Stimulated activated CD4-positive, alpha-beta T cell treated with anti-CD3 and anti-CD28 coated beads, Interleukin-1b, Interleukin-23, amount 100 ng/mL, for 1 hour (primary cell): ENCODE measurements at places on chromosomes 4 and X.

- DNase-seq, result no peak
These were observed 172.1 kb upstream of the MAGEE2 start for GRCh38 chrX:75957107-75957610.

DNA sequence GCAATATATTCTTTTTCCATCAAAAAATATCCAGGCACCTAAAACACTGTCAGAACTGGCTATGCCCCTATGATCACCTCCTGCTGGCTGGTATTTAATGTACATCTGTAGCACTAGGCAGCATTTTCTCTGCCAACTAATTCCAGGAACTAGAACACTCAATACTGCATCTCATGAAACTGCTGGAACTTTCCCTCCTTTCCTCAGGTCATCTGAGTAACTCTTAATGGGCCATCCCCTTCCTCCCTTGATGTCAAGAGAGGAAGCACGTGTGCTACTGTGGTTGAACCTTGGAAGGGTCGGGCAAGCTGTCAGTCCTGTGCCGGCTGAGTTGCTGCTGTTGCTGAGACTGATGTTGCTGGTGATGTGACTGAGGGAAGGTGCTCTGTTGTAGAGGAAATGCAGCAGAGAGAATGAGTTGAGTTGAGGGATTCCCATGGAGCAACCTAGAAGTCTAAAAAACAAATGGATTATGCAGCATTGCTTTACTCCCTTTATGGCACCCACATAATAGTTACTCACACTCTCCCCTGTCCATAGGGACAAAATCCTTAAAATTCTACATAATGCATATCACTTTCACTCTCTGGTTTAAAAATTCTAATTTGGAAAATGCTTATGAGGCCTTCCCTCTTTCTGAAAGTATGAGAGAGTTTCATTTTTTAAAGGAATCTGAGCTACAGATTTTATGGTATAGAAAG lies 39.5 kb downstream of the TMEM165 start:
- no peak for DNase-seq

DNA sequence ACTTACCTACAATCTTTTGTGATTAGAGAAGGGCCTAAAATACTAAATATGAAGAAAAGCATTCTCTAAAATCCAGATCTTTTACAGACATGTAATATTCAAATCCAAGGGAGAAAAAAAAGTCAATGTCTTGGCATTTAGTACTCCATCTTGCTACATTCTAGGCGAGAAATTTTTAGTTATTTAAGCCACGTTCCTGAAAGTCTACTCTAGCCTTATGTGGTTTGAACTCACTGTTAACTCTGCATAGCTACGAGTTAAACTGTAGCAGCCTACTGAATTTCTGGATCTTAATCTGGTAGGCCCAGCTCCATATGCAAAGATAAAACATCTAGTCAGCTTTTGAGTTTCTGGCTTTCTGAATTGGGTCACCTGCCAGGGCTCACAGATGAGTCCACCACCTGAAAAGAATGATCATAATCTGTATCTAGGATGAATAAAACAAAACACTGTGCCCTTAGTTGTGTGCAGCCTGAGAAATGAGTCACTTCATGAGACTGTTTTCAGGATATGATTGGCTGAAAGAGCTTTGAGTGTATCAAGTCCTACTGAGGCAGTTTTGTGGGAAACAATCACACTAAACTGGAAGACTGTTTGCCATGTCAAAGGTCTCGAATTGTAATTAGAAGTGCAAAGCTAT lies 3.2 kb upstream of the NEK1 start:
- DNase-seq, result no peak

GRCh38 chr4:114599231-114599902 lies 760 bp downstream of the UGT8 start:
- DNase-seq, result no peak

GRCh38 chr4:40577588-40578253 lies 51.9 kb downstream of the RBM47 start:
- no peak for DNase-seq

DNA sequence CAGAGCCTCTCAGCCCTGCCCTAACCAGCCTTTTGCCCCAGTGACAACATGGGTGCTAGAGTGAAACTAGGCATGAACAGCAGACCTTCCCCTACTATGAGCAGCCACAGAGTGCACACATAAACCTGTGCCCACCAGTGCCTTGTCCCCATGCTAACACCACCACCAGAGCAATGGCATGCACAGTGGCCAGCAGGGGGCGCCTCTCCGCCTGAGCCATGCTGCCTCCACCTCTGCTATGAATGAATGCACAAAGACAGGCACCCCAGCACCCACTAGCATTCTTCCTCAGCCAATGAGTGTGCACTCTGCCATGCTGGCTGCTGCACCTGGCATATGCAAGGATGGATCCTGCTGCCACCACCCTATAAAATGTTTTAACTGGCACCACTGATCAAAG lies 286.9 kb upstream of the FGF16 start:
- no peak for DNase-seq

DNA sequence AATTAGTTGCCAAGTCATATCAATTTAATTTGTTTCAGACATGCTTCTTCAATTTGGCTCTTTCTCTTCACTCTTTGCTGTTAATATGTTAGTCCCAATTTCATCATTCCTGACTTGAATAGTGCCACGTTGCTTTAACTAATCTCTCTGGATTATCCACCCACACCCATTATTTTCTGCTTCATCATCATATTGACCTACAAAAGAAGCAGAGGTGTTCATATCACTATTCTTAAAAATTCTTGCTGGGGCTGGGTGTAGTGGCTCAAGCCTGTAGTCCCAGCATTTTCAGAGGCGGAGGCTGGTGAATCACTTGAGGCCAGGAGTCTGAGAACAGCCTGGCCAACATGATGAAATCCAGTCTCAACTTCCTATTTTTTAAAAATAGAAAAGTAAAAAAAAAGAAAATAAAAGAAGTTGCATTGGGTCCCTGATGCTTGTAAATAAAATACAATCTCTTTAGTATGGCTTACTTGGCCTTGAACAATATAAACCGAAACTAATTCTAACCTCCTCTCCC lies 65.7 kb upstream of the KCNIP4 start:
- no peak for DNase-seq

GRCh38 chr4:118769161-118769560 lies 66.8 kb downstream of the SEC24D start:
- no peak for DNase-seq

GRCh38 chr4:81482326-81482725 lies 10.6 kb upstream of the RASGEF1B start:
- DNase-seq, result no peak

DNA sequence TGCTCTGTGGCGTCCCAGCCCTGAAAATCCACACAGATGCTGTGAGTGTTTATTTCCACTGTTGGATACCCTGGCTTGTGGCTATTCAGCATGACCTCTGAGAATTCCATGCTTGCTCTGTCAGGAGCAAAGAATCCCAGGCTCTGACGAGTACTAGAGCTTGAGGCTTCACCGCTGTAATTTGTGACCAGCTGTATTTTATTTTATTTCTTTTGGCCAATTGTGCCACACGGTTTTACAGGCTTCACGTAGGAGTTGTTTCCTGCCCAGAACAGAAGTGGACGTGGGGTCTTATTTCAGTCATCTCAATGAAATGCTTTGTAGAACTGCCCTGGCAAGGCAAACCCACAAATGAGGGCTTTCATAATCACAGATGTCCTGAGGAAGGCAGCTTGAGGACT lies 69.4 kb upstream of the CLDN34 start:
- no peak for DNase-seq

DNA sequence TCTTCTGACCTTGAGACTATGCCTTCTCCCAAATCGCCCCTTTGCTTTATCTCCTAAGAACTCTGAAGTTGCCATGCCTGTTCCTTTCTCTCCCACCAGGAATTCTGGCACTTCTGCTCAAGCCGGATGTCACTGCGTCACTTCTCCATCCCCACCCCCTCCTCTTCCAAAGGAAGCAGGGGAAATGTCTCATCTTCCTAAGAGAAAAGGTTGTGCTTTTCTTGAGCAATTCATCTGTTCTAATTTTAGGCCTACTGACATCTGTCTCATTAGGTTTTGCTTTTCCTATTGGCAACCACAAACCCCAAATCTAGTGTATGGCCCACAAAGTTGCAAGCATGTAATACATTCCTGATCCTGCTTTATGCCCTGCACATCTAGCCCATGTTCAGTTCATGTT lies 163.1 kb upstream of the PLAC1 start:
- DNase-seq, result no peak

GRCh38 chr4:40185830-40186664 lies 10.8 kb upstream of the RHOH start:
- no peak for DNase-seq

GRCh38 chrX:1139185-1139500 lies 73.3 kb downstream of the CRLF2 start:
- no peak for DNase-seq

GRCh38 chr4:99649778-99650177 lies 7.8 kb downstream of the C4orf54 start:
- DNase-seq, result no peak

GRCh38 chrX:115602729-115603389 lies 41.9 kb downstream of the PLS3 start:
- DNase-seq, result no peak

- DNase-seq, result no peak
These were observed 490 bp upstream of the PDZD4 start for GRCh38 chrX:153830640-153831428.

DNA sequence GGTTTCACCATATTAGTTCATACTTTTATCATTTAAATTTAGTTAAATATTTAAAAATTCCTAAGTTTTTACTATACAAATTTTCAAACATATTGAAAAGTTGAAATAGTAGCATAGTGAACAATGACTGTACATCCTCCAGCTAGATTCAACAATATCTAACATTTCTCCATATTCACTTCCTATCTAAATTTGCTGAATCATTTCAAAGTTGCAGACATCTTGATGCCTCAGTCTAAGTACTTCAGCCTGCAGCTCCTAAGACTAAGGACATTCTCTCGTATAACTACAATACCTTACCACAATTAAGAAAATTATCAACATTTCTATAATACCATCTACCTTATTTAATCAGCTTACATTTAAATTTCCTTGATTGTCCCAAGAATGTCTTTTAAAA lies 132.7 kb downstream of the TMEM164 start:
- DNase-seq, result no peak

GRCh38 chrX:65720381-65720964 lies 53.0 kb downstream of the MSN start:
- no peak for DNase-seq

DNA sequence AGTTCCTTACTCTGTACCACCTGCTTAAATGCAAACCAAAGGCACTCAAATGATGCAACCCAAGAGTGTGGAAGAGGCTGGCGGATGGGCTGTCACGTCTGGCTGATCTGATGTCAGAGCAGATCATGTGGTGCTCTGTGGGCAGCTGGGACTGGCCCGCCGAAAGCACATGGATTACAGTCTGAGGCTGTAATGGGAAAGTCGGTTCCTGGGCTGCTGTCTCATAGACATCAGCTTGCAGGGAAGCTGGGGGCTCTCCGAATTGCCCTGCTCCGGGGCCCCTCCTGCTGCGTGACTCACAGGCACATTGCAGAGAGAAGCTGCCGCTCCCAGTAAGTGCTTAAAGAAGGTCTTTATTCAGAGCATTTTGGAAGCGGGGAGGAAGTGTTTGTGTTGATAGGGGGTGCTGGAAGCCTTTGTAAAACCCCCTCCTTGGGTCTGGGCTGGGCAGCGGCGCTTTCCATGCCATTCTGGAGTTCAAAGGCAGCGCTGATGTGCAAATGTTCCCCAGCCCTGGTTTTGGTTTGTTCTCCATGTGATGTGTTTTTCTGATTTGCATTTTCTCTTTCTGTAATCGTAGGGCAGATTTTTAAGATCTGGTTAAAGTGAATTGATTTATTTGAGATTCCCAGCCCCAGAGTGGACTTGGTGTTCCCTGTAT lies 181.1 kb downstream of the LARP7 start:
- DNase-seq, result no peak

GRCh38 chr4:127606823-127607222 lies 25.9 kb upstream of the INTU start:
- no peak for DNase-seq

DNA sequence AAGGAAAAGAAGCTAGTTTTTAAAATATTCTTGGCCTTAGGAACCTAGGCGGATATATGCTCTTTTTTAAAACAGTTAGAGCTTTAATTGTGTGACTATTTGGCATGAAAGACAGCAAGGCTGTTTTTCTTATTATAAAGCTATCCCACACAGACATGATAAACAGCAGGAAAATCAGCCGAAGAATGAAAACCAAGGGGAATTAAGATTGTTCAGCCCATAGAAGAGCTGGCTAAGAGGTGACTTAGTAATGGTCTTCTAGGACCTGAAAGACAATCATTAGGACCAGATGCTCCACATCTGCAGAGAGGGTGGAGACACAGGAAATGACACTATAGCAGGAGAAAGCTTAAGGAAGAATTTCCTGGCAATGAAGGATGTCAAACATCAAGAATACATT lies 171.4 kb upstream of the NRK start:
- DNase-seq, result no peak

- no peak for DNase-seq
These were observed 303.5 kb upstream of the GALNT7 start for GRCh38 chr4:172865103-172865502.

DNA sequence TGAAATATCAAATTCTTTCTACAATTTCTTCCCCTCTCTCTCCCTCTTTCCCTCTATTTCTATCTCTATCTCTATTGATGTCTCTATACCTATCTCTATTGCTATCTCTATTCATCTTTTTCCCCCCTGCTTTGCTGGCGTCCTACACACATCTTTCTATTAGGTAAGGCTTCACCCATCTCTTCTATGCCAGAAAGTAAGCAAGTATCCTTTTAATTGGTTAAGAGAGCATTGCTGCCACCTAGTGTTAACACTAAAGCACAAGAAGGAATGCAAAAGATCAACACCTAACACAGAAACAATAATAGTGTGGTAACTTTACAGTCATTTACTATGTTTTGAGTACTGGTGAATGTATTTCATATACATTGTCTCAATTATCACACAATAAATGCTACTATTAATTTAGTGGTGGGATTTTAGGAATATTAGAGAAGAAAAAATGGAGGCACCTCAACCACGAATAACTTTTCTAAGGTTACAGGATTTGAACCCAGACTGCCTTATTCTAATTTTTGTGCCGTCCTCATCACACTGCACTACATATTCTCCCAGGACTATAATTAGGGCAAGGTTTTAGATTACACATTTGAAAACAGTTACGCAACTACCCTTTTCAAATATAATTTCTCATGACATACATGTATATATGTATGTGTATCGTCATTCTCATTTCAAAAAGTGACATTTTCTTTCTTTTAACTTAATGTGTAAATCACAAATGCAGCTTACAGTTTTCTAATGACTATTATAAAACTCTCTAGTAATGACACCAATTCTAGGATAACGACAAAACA lies 3.7 kb upstream of the C4orf36 start:
- no peak for DNase-seq
